ENCODE measurements at places on chromosomes 16 and 17.

- DNase-seq, result no peak
These were observed 24.2 kb downstream of the TPSD1 start for GRCh38 chr16:1279945-1280589.

- DNase-seq, result no peak
These were observed at the start of gene TOX3 for GRCh38 chr16:52547004-52547833. TOX3 (minus strand) TSS chr16:52547143; CDS start chr16:52546723, 420 bp downstream.

- DNase-seq, result no peak
These were observed 14.3 kb downstream of the MNT start for GRCh38 chr17:2386400-2387085.

- DNase-seq, result no peak
These were observed 18.9 kb downstream of the ACSF3 start for GRCh38 chr16:89112377-89113151.

DNA sequence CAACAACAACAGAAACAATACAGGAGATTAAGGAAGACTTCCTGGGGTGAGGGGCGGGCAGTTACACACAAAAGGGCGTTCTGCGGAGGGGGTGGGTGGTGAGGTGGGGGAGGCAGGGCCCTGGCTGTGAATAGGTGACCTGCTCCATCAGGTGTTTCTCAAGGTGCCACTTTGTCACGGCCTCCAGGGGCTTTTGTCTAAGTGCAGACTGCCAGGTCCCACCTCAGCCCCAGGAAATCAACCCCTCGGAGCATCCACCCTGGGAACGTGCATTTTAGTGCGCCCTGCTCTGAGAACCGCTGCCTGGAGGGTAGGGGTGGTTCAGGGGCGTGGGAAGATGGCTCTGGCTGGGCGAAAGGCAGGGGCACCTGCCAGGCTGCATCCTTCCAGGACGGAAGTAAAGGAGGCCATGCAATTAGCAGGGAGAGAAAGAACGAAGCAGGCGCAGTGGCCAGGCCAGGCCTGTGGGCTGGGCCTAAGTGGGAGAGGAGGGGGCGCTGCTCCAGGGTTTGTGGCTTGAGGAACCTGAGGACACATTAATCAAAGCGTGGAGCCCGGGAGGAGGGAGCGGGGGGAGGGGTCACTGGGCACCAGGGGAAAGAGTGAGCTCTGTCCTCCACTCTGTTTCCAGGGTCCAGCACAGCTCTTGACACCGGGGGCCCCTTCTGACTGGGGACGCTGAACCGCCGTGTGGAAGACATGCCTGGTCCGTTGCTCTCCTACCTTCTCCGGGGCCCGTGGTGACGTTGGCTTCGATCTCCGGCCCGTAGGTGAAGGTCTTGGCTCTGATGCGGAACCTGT lies 49.4 kb upstream of the CDC42EP4 start:
- no peak for DNase-seq

GRCh38 chr16:20799599-20799998 lies 6.7 kb downstream of the ERI2 start:
- DNase-seq, result no peak

DNA sequence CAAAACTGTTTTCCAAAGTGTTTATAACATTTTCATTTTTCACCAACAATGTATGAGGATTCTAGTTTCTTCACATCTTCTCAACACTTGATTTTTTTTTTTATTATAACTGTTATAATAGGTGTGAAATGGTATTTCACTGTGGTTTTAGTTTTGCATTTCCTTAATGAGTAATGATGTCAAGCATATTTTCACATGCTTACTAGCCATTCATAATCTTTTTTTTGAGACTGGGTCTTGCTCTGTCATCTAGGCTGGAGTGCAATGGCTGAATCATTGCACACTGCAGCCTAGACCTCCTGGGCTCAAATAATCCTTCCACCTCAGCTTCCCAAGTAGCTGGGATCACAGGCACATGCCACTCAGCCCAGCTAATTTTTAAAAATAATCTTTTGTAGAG lies 65.1 kb downstream of the EFCAB13 start:
- DNase-seq, result no peak

DNA sequence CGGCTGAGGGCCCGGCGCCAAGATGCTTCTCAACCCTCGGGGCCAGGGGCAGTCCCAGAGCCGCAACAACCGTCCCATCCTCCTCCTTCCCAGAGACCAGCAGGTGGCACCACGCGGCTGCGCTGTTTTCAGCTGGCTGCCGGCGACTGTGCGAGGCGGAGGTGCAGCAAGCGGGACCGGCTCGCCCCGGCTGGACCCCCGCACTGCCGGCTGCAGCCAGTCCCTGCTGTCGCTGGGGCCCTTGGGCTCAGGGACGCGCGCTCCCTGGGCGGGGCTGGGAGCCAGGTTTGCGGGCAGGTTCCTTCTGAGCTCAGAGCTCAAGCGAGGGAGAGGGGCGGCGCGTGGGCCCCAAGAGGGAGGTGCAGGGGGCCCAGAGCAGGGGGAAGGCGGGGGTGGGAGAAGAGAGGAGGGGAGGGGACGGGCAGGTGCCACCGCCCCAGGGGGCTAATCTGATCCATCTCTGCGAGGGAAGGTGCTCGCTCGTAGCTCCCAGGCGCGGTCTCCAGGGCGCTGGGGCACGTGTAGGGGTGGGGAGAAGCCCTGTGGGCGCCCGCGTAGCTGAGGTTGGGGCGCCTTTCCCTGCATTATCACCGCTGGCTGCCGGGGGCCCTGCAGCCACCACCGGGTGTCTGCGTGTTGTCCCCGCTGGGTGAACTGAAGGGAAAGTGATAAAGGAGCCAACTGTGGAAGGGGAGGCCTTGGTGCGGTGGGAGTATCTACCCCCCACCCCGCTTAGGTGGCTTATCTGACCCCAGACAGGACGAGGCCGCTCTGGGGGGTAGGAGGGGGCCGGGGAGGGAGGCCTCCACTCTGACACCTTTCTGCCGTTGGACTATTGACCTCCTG lies 24.2 kb downstream of the STAT5A start:
- peak; percentile 84 for DNase-seq

DNA sequence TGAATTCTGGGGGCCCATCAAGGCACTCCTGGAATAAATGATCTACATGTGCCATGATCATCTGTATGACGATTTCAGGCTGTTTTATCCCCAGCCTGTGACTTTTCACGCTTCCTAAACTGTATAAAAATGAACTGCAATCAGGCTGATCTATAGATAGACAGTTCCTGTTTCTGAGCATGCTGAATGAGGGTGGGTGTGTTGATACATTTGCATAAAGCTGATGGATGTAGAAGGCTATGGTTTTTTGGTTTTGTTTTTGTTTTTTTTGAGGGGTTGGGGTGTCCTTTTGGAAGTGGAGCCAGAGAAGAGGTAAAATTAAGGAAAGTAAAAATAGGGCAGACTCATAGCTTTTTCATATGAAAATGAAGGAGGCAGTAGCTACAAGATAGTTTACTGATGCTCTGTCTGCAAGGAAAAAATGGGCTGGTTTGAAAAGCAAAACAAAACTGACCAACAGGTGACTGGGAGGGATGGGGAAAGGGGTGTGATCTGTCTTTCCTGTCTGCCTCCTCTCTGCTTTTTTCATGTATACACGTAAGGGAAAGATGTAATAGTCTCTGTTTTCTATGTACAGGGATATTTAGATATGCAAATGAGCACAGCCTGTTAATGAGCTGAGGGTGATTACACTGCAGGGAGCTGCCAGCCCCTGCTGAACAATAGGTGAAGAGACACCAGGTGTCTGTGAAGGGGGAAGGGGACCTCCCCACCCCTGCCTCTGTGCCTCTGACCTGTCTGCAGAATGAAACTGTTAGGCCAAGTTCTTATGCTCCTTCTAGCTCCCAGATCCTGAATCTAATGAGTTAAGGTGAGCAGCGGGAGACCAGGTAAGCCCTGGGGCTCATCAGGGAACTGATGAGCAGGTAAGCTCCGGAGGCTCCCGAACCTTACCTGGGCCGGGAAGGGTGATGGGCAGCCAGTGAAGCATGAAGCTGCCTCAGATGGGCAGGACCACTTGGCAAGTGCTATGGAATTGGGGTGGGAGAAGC lies 46.6 kb upstream of the LYRM9 start:
- no peak for DNase-seq

GRCh38 chr17:67548693-67549092 lies 169.0 kb upstream of the NOL11 start:
- no peak for DNase-seq

GRCh38 chr16:11101695-11102522 lies 154.1 kb downstream of the SOCS1 start:
- no peak for DNase-seq

DNA sequence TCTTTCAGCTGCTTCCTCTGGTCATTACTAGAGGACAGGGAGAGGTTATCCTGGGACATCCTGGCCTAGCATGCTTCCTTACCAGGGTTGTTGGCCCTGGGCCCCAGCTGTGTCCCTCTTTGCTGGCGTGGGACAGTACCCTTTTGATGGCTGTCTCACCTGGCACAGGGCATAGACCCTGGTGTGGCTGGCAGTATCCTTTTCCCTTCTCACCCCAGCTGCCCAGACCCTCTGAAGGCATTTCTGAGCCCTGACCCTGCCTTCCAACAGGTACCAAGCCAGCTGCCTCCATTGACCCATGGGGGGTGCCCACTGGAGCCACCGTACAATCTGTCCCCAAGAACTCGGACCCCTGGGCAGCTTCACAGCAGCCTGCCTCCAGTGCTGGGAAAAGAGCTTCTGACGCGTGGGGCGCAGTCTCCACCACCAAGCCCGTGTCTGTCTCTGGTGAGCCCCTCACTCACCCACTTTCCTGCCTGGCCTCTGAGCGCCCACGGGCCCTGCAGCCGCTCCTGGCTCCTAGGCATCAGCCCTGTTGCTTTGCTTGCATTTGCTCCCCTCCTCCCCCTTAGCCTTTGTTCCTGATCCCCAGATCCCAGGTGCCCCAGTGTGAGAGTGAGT lies 34.0 kb downstream of the B9D1 start:
- DNase-seq, result no peak

DNA sequence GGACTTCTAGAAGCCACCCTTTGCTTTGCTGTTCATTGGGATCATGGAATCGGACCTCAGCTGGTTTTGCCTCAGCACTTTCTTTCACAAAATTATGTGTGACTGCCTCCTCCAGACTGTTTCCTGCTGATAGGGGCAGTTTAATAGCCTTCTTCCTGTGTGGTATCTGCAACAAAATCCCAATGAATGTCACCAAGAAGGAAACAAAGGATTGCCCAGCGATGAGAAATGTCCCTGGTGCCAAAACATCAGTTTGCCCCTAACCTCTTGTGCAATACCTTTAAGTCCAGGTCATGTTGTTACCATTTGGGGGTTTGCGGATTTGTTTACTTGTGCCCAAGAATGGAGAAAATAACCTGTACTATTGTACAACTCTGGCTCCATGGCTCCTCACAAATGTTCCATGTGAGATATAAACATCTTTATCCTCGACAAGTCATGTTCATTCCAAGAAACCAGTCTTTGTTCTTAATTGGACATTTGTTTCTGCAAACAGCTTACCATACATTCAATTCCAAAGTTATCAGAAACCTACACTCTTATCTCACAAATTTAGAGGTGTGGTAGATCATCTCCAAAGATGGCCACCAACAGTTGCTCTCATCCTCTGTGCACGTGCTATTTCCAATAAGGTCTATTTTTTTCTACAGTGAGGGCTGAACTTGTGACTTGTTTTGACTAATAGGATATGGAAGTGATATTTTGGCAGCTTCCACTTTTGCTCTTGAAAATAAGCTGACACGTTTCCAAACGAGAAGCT lies 14.8 kb downstream of the TAC4 start:
- DNase-seq, result no peak

- DNase-seq, result no peak
These were observed 48.9 kb upstream of the HAPSTR1 start for GRCh38 chr16:9042533-9042932.

DNA sequence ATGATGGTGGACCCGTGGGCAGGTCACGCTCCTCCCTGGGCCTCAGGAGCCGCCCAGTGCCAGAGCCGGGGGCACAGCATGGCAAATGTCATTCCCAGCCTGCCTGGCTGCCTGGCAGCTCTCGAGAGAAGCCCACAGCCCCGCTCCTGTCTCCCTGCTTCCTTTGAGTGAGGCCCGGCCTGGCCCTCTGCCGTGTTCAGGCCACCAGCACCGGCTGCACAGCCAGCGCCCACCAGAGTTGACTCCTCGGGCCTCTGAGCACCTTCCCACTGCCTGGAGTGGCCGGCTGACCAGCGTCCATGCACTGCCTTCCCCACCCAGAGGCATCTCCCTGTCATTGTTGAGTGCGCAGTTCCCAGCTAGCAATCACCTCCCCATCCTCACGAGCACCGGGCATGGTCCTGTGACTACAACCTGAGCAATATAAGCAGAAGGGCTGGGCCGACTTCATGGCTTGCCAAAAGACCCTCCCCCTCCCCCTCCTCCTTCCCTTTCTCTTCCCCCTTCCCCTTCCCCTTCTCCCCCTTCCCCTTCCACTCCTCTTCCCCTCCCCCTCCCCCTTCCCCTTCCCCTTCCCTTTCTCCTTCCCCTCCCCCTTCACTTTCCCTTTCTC lies 11.9 kb upstream of the SLC38A10 start:
- DNase-seq, result no peak

- peak; percentile 83 for DNase-seq
These were observed 7.4 kb upstream of the DHRS7B start for GRCh38 chr17:21119247-21119918.

DNA sequence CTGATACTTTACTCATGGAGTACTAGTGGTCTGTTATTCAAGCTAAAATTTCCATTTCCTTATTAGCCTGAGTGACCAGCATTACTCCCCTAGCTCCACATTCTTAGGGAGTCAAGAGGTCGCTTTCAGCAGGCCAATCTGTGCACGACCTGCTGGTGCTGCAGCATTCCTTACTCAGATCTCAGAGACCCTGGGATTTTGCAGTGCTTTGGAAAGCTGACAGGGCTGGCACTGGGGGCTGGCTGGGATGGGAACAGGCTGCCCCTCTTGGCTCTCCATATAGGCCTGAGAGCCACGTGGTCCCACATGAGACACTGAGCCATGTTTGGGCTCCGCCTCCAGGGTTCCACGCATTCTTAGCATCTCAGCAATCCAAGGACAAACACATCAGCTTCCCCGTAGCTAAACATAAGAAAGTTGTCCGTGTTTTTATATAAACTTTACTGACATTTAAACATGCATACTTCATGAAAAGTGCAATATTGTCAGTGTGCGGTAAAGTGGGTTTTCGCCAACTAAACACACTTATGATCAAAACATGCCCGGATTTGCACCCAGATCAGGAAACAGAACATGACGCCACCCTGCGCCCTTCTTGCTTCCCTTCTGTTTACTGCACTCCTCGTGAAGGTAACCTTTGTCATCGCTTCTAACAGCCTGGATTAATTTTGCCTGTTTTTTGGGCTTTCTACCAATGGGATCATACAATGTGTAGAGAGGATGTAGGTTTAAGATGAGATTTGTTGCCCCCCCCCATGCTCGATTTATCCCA lies 254.5 kb upstream of the CACNG5 start:
- no peak for DNase-seq

- no peak for DNase-seq
These were observed 95.6 kb downstream of the CDYL2 start for GRCh38 chr16:80708823-80709222.

DNA sequence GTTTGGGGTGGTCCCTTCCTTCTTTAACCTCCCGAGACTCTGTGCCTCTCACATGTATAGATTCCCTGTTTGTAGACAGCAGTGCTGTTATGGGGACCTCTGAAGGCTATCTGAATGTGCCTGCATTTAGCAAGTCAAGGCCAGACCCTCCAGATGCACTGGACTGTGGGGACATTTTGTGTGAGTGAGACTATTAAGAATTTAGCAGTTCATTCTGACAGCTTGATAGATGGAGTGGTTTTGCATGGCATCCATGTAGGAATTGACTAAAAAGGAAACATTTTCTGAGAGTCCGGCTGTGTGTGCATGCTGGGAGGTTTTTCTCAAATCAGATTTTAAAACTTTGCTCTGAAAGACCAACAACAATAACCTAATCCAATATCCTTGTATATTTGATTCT lies 226.3 kb downstream of the MSI2 start:
- no peak for DNase-seq

- no peak for DNase-seq
These were observed 5.7 kb downstream of the LLGL1 start for GRCh38 chr17:18231164-18231563.

GRCh38 chr16:66107661-66108060 lies 258.8 kb upstream of the CDH5 start:
- DNase-seq, result no peak
